Right renal pelvis (tissue), 4 donors: ENCODE measurements at places on chromosomes 3 and 15. TPM values are rescaled to one million over a fixed set of nuclear protein-coding genes. Genes with fewer than 3 reads are reported as not detected.

The HRH1 gene
- 2.5 TPM for polyA plus RNA-seq

DNA sequence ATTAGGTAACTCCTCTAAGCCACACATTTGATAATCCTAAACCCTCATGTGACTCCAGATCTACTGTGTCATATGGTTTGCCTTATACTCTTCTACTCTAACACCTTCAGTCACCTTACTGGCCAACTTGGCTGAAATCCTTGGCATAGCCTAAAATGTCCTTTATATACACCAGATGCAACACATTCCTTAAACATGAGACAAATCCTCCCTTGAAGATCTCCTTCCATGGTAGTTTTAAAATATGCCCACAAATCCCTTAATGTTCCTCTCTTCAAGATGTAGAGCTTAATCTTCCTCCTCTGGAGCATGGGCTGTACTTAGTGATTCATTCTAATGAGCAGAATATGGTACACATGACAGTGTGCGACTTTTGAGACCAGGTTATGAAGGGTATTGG is 238.9 kb downstream of the SUCLG2 start:
- no peak for DNase-seq

GRCh38 chr15:51736069-51736468 is 1.4 kb downstream of the LYSMD2 start:
- DNase-seq: no peak

DNA sequence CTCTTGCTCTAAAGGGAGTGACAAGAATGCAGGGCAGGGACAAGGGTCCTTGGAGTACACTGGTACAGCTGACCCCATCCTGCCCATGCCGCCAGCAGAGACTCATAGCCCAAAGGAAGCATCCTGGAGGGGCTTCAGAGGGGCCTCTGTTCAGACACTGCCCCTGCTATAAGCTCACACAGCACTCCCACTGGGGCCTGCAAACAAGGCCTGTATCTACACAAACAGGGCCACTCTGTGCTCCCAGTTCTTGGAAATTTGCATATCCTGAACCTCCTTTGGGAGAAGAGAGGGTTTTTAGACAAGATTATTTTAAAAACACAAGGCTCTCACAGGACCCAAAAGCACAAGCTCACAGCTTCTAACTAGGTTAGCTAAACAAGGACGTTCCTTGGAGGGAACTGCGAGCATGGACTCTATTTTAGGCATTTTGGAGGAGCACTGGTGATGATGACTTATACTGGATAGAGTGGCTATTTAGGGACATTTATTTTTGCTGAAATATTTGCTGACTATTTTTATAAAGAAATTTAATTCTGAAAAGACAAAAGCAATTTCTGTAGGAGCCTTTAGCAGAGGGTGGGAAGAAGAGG is 16.4 kb upstream of the ANKRD34C start:
- DNase-seq: no peak

- no peak for DNase-seq
These were observed 11.2 kb downstream of the EBLN2 start for GRCh38 chr3:73072634-73073033.

DNA sequence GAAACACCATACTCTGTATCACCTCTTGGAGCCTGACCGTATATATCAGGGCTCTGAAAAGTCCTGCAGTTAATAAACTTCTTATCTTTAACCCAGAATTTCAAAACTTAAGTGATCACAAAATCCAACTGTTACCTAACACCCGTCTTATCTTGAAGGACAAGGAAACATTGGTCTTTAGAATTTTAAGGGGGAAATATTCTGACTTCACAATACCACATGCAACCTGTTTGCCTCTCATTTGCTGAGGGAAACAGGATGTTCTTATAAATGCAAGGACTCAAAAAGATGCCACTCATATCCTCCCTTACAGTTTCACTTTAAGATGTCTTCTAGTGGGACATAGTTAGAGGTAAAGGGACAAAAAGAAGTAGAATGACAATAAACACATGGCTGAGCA is 67.9 kb downstream of the CRTC3 start:
- DNase-seq: no peak
